Stimulated activated CD4-positive, alpha-beta T cell treated with anti-CD3 and anti-CD28 coated beads, Interleukin-12 subunit alpha, Interleukin-12 subunit beta, amount 100 ng/mL, for 48 hours (primary cell): ENCODE measurements at places on chromosomes 5 and 9.

DNA sequence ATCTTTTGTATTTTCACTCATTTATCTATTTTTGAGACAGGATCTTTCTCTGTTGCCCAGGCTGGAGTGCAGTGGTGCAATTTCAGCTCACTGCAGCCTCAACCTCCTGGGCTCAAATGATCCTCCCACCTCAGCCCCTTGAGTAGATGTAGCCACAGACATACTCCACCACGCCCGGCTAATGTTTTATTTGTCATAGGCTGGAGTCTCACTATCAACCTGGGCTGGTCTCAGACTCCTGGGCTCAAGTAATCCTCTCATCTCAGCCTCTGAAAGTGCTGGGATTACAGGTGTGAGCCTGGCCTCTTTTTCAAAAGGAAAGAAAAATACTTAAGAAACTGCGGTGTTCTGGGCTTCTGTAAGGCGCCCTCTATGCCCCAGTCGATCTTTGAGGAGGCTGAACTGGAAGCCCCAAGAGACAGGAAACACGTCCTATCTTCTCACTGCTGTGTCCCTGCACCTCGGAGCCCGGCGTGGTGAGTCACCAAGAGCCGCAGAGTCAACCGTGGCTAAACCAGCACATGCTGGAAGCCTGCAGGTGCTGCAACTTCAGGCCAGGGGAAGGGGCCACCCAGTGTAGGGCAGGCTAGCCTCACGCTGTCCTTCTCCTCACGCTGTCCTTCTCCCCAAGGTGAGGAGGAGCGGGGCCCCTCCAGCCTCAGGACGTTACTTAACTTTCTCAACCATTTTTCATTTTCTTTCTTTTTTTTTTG, 15.2 kb upstream of the LHX3 start:
- DNase-seq = no peak

- no peak for DNase-seq
Observed at GRCh38 chr5:129631961-129632360, 115.9 kb upstream of the MINAR2 start.

- no peak for DNase-seq
Observed at GRCh38 chr9:35107297-35108290, 4.7 kb upstream of the STOML2 start.

DNA sequence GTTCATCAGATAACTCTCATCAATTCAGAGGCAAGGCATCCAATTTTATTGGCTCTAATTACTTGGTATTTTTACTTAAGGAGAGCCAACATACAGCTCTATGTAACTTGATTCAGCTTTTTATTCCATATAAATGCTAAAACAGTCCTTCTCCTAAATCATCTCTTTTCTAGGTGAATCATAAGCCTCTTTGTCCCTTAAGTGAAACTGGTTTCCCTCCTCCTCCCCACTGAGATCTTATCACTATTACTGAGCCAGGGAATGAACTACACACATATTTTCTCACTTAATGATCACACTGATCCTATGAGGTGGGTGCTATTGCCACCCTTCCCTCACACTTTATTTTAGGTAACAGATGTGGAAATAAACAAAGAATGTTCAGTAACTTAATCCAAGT, 1143.8 kb downstream of the MAT2B start:
- no peak for DNase-seq

DNA sequence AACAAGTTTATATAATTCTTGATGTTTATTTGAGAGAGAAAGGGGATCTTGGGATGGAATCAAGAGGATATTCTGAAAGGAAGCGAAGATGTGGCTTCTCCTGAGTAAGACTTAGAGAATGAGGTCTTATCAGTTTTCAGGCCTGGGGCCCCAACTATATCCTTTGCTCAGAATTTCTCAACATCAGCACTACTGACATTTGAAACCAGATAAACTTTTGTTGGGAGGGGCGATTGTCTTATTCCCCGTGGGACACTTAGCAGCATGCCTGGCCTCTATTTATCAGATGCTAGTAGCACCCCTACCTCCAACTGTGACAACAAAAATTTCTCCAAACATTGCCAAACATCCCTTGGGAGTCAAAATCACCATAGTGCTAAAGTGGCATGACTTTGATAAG, 567.7 kb downstream of the MAT2B start:
- no peak for DNase-seq

DNA sequence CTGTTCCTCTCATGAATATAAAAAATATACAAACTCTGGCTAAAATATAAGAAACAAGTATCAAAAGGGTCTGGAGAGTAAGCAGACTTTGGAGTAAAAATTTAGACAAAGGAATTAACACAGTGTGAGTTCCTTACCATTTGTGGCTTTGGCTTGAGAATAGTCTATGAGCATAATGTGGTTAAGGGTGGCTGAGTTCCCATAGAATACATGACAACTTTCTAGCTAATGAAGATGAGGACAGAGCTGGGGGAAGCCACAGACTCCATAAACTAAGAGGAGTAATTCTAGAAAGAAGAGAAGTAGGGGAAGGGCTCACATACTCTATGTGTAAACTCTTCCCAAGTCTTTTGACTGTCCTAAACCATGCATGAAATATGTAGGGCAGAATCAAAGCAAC, 79.4 kb downstream of the CAAP1 start:
- DNase-seq = no peak

DNA sequence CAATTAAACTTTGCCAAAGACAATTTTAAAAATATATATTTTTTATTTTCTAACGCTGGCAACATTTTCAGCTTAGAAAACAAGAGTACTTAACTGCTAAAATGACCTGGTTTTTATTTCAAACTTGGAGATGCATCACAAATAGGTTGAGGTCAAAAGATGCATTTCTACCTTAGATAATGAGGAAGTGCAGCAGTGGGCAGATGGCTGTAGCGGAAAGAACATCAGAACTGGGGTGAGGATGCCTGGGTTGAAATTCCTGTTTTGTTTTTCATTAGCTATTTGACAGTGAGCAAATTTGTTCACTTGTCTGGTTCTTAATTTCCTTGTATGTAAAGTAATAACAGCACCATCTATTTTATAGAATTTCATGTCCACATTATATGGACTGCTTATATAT, 524.8 kb upstream of the KLF4 start:
- DNase-seq = no peak
